Hematopoietic multipotent progenitor cell treated with erythropoietin and hydrocortisone succinate and interleukin-3 and kit ligand, for 17 days (in vitro differentiated cells): ENCODE measurements at places on chromosomes 5 and 9.

GRCh38 chr9:87869082-87869481 is 13.6 kb upstream of the SPATA31E1 start:
- no peak for DNase-seq

DNA sequence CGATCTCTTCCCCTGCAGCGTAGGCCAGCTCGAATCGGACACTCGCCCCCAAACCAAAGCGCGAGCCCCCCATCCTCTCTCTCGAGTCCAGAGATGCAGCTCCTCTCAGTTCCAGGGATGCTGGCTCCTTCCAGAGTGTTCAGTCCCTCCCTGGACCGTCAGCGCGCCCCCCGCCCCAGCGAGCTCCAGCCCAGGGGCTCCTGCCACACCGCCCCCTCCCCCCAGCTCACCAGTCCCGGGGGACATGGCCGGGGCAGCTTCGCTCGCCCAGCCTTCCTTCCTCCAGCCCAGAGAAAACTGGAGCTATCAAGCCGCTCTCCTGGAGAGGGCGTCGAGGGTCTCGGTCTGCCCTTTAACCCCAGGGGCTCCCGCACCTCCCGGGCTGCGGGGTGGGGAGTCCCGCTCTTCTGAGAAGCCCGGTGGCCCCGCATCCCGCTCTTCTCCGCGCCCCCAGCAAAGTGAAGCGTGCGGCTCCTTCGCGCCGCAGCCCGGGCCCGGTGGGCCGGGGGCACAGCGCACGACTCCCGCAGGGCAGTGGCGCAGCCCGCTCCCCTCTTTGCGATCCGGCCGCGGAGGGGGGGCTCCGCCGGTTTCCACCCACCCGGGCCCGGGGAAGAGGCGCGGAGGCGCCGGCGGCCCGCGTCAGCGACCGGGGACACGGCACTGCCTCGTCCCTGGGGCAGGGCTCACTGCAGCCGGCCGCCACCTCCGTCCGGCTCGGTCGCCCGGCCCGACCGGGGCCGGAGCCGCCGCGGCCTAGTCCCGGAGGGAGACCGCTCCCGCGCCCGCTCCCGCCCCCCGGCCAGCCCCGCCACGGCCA is 587 bp downstream of the MIER3 start:
- peak; percentile 26 for DNase-seq

GRCh38 chr5:146426853-146427618 is 20.1 kb upstream of the TCERG1 start:
- DNase-seq = peak; percentile 44

DNA sequence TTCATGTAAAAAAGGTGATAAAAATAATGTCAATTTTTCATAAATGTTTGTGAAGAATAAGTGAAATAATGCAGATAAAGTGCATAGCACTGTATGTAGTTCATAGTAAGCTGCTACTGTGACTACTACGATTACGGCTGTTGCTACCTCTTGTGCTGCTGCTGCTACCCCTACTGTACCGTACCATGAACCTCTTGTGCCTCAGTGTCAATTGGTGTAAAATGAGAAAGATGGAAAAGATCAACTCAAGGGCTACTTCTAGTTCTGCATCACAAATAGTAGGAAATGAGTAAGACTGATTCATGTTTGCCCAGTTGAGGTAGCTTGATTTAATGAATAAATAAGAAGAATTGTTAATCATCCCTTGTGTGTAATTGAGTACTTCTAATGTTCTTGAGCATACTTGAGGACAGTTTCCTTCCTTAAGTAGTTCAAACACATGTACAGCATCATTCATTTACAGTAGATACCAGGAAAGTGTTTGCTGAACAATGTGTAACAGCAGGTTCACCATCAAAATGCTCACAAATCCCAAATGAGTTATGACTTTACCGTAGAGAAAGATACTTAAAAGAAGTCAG is 200.0 kb upstream of the ATP10B start:
- no peak for DNase-seq

DNA sequence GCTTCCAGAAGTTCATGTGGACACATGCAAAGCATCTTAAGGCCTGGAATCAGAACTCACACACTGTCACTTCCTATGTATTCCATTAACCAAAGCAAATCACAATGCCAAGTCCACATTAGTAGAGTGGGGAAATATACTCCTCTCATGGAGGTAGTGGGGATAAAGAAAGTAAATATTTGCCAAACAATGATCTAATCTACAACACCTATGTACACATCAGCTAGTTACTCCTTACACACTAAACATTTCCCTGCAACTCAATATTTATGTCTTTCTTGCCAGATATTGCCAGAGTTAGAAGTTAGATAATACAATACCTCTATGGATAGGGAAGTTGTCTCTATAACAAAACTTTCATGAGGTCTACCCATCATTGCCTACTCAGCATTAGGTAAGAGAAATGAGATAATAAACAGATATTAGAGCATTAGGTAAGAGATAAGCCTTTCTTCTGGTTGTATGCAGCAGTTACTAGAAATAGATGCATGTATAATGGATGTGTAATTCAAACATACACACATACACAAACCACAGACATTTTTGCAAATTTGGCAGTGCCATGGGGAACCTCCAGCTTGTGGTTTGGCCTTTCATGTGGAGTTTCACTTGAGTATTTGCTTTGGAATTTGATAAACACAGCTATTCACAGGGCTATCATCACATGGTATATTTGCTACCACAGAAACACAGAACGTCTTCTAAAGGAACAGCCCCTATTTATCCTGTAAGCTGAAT is 196.5 kb downstream of the TLE1 start:
- no peak for DNase-seq

- DNase-seq = no peak
Measured at GRCh38 chr5:130642461-130642860, 522.6 kb downstream of the HINT1 start.

DNA sequence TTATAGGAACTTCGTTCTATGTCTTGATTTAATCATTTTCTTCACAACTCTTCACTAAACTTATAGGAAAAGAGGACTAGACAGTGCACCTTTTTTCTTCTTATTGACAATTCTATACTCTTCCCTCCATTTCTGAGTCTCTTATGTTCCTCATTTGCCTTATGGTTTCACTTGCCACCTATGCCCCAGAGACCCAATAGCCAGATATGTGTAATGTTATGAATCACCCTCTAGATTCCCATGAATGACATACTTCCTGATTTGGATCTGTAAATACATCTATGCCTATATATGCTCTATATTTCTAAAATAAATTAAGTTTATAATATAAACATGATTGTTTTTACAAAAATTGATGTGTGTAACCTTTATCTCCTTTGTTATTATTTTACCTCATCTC is 514.1 kb upstream of the MEF2C start:
- no peak for DNase-seq
